Colonic mucosa (tissue), 4 donors: ENCODE measurements at places on chromosomes 7 and 10. TPM values are rescaled to one million over a fixed set of nuclear protein-coding genes. Genes with fewer than 3 reads are reported as not detected.

GRCh38 chr10:109159351-109159750 lies 764.0 kb downstream of the XPNPEP1 start:
- H3K27me3 ChIP-seq = no peaks in the 10 kb centered on the region
- no peaks in the 10 kb centered on the region for H3K4me1 ChIP-seq
- DNase-seq = no peak
- no peak overlapping the region for H3K27ac ChIP-seq
- H3K4me3 ChIP-seq = no peak overlapping the region

GRCh38 chr10:20746856-20747255 lies 150.3 kb downstream of the NEBL start:
- H3K4me3 ChIP-seq = no peak overlapping the region
- H3K36me3 ChIP-seq = no peaks in the 10 kb centered on the region
- no peaks in the 10 kb centered on the region for H3K27me3 ChIP-seq
- no peak overlapping the region for H3K27ac ChIP-seq

MKX gene
- 2.3 TPM for total RNA-seq

DNA sequence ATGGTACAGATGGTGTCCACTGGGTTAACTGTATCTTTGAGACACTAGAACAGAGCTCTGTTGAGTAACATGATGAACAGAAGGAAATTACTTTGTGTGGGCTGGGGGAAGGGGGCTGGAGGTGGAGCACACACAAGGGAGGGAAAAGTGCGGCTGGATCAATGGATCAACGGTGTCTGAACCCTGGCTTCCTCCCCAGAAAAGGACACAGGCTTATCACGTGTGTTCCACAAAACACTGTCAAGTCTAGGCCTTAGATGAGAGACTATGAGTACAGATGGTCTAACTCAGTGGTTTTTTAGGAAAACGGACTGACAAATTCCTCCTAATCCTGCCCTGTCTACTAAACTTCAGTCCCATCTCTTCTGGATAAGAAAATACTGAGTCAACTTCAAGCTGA lies 27.8 kb downstream of the HSPB1 start:
- H3K36me3 ChIP-seq = no peaks in the 10 kb centered on the region
- H3K27me3 ChIP-seq = no peaks in the 10 kb centered on the region
- no peak overlapping the region for H3K27ac ChIP-seq
- peaks cover 7% of the 10 kb centered on the region for H3K4me1 ChIP-seq
- H3K4me3 ChIP-seq = no peak overlapping the region
- no peak for DNase-seq

DNA sequence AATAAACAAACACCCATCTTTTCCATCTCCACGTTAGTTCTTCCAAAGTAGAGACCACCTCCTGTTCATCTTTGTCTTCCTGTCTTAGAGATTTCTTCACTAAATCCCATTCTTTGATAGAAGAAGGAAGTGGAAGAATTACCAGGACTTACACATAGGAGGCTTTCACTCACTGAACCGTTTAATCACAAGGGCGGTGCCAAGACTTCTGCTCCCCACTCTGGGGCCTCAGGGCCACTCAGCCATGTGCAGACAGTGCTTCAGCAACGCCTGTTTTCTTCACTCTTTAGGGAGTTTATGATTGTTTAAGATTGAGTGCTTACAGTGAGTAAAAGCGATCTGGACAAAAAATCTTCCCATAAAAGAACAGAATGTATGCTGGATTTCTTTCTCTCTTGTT lies 63.9 kb upstream of the SORCS3 start:
- H3K4me1 ChIP-seq = no peaks in the 10 kb centered on the region
- DNase-seq = no peak
- H3K27me3 ChIP-seq = peaks cover 6% of the 10 kb centered on the region
- no peak overlapping the region for H3K4me3 ChIP-seq
- no peaks in the 10 kb centered on the region for H3K36me3 ChIP-seq

DNA sequence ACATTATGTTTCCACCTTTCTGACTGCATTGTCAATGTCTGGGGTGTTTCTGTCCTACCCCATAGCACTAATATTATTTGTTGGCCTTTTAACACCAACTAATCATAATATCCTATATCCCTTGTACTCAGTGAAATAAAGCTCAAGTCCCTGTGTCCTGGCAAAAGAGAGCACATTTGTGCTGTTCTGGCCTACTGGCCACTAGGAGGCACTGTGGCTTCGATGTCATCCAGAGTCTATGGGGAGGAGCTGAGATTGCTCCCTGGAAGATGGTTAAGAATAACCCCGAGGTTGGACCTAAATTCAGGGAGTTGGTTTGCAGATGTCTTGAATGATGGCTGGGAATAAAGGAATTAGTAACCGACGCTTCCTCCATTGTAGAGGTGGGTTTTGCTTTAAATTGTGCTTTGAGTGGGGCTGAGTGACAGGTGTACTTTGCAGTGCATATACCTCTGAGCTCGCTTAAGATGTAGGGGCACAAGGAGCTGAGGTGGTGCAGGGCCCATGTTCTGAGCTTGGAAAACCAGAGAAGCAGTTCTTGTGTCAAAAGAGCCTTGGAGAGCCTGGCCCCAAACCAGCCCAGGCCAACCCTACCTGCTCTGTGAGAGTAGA lies 191.2 kb upstream of the PRSS1 start:
- H3K27ac ChIP-seq = no peak overlapping the region
- peak; percentile 49 for DNase-seq
- H3K4me1 ChIP-seq = no peaks in the 10 kb centered on the region
- no peaks in the 10 kb centered on the region for H3K36me3 ChIP-seq
- no peak overlapping the region for H3K4me3 ChIP-seq

IL6 gene
- total RNA-seq = not detected

DNA sequence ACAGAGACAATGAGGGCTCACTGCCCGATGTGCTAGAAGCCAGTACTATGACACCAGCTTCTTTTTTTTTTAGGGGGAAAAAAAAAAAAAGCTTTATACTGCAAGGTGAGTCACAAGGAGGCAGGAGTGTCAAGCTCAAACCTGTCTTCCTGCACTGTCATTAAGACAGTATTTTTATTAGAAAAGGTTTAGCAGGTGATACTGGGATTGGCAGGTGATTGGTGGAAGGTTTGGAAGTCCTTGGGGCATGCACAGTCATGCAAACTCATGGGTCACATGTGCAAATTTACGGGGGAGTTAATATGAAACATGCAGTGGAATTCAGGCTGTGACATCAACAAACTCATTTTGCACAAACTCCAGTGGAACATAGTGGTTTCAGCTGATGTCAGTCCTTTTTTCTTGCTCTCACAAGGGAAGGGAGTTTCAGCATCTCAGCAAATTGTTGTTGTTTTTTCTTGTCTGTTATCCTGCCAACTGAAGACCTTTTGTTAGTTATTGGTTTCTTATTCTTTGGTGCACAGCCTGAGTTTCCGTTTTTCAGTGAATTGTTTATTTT lies 530.6 kb downstream of the ANKRD7 start:
- no peak overlapping the region for H3K4me3 ChIP-seq
- no peaks in the 10 kb centered on the region for H3K36me3 ChIP-seq
- no peak for DNase-seq
- H3K4me1 ChIP-seq = no peaks in the 10 kb centered on the region
- no peaks in the 10 kb centered on the region for H3K27me3 ChIP-seq

GRCh38 chr7:151631953-151632749 lies 112.5 kb upstream of the RHEB start:
- H3K27me3 ChIP-seq = no peaks in the 10 kb centered on the region
- peaks cover 6% of the 10 kb centered on the region for H3K4me1 ChIP-seq
- H3K36me3 ChIP-seq = no peaks in the 10 kb centered on the region
- H3K27ac ChIP-seq = peak overlapping the region; percentile 94
- H3K4me3 ChIP-seq = peak overlapping the region; percentile 69
- DNase-seq = peak; percentile 87

- H3K36me3 ChIP-seq = no peaks in the 10 kb centered on the region
- H3K4me1 ChIP-seq = no peaks in the 10 kb centered on the region
- no peak overlapping the region for H3K4me3 ChIP-seq
- DNase-seq = no peak
- no peak overlapping the region for H3K27ac ChIP-seq
Observed at GRCh38 chr7:45067582-45067981, 21.2 kb downstream of the NACAD start.

DNA sequence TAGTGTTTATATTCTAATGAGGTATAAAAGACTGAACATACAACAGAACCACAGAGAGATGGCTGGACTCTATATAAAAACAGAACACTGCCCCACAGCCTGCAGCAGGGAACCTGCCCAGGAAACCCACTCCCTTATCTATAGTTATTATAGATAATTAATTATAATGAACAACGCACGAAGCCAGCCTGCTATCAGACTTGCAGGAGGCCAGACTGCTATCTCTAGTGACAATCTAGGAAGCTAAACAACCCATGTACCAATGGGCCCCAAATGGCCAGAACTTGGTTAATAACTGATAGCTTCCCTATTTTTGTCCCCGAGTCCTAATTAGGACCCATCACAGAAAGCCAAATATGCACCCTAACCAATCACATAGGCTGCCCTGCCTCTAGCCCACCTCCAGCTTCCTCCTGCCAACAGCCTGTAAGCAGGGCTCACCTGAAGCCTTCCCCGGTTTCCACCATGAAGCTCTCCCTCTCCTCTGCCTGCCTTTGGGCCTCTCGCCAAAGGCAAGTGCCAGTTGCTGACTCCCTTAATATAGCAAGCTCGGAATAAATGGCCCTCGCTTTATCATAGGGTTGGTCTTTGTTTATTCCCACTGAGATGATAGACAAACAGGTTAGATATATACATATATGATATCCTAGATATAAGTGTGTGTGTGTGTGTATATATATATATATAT lies 74.5 kb downstream of the SYPL1 start:
- no peaks in the 10 kb centered on the region for H3K36me3 ChIP-seq
- H3K27ac ChIP-seq = no peak overlapping the region
- no peaks in the 10 kb centered on the region for H3K27me3 ChIP-seq
- DNase-seq = no peak

DNA sequence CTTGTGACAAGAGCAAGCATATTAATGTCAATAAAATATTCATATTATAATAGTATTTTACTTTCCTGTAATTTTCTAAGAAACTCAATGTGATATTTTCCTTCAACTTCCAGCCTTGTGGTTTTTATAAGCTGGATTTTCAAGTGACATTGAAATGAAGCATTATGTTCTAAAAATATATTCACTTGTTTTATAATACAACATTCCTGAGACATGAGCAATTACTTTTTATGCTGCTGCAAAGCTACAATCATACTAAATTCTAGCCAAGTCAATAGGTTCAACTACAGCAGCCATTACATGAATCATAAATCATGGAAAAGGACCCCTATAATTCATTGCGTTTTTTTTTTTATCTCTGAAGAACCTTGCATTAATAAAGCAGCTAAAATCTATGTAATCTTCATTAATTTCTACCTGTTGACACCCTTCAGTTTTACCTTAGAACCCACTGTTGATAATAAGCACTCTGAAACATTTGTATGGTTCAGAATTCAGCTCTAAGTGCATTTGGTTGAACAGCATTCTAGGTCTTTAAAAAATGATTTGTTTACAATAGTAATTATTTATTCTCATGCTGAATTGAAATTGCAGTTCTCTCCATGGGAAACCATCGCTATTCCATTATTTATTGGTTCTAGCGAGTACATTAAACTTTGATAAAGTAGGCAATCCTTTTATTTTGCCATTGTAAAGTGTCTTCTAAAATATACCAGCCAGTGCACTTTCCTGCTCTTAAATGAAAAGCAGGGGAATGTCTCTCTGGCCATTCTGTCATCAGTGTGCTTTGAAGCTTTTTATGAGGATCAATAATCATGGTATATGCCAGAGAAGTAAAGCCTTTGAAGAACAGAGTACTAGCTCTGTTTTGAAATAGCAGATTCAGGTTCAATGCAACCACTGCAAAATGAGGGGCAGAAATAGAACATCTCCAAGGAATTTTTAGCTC lies 132.6 kb downstream of the GNAT3 start:
- H3K4me3 ChIP-seq = no peak overlapping the region
- H3K27me3 ChIP-seq = no peaks in the 10 kb centered on the region
- H3K4me1 ChIP-seq = no peaks in the 10 kb centered on the region
- H3K27ac ChIP-seq = no peak overlapping the region

DNA sequence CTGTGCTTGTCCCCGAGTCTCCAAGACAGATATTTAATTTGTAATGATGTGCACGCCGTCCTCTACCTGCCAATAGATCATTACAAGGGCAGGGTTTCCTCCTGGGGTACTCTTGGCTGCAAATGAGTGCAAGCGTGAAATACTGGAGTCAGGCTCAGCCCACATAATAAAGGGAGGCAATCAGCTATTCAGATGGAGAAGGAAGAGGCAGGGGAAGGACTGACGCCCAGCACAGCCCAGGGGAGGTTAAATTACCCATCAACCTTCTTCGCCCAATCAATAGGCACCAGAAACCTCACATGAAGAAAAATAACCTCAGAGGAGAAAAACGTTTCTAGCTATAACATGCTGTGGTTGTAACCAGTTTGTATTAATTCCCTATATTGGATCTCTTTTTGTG lies 544.9 kb upstream of the ADARB2 start:
- no peak overlapping the region for H3K4me3 ChIP-seq
- no peaks in the 10 kb centered on the region for H3K27me3 ChIP-seq
- H3K4me1 ChIP-seq = no peaks in the 10 kb centered on the region
- no peaks in the 10 kb centered on the region for H3K36me3 ChIP-seq
- no peak for DNase-seq
- no peak overlapping the region for H3K27ac ChIP-seq
